ENCODE measurements at places on chromosomes 16 and 17.

- DNase-seq = no peak
Observed at GRCh38 chr16:59645194-59645593, 911.1 kb upstream of the GOT2 start.

DNA sequence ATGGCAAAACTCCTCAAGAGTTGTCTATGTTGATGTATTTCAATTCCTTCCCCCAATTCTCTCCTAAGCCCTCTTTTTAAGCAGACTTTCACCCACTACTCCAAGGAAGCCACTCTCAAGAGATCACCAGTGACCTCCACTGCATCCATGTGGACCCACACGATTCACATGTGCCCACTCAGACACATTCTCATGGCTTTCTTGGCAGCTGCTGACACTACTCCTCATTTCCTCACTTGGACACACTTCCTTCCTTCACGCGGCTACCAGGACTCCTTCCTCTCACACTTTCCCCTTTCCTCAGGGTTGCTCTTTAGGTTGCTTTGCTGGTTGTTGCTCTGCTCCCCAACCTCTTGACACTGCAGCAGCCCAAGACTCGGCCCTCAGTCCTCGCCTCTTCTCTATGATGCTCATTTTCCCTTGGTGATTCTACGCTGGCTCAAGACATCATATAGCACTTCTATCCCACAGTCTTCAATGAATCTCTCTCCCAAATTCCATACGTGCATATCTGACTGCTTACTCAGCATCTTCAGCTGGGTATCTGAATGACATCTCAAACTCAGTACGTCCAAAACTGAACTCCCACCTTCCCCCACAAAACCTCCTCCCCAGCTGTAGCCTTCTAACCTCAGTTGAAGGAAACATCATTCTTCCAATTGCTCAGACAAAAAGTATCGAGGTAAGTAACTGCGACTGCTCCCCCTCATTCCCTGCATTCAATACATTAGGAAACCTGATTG is 28.2 kb downstream of the HELZ start:
- DNase-seq = no peak

DNA sequence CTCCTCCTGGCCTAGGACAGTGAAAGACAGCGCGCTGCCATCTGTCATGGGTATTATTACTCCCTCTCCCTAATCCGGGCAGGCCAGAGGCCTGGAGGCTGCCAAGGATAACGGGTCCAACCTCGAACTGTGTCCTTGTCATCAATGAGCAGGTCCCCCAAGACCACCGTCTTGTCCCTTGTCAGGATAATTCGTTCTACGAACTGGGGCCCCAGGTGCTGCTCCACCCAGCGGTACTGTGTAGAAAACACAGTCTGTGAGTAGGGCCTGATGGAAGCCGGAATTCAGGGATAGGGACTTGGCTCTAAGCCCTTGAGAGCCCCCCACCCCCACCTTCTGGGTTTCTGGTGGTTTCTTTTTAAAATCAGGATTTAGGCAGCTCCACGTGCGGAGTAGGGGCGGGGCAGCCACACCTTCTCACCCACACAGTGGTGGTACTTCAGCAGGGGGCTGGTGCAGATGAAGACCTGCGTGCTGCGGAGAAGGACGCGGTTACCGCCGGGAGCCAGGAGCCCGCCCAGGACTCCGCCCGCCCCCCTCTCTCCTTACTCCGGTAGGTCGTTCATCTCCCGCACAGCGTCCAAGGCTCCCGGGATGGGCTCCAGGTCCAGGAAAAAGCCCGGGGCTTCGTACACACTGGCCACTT is 787 bp downstream of the NT5C start:
- peak; percentile 89 for DNase-seq

DNA sequence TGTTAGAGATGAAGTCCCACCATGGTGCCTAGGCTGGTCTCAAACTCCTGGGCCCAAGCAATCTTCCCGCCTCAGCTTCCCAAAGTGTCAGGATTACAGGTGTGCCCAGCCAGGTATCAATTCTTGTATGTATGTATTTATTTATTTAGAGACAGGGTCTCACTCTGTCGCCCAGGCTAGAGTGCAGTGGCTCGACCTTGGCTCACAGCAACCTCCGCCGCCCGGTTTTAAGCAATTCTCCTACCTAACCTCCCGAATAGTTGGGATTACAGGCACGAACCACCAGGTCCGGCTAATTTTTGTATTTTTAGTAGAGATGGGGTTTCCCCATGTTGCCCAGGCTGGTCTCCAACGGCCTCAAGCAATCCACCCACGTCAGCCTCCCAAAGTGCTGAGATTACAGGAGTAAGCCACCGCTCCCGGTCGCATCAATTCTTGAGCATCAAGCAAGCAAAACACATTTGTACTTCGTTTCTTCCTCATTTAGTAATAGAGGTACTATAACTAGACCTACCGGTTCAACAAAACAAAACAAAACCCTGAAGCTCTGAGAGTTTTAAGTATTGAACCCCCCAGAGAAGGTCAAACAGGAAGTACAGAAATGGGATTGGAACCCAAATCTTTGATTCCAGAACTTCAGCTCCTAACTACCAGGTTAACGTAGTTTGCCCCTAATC is 1.0 kb upstream of the ZNF500 start:
- peak; percentile 7 for DNase-seq

GRCh38 chr16:83968891-83969649 is 1.0 kb downstream of the NECAB2 start:
- DNase-seq = no peak

DNA sequence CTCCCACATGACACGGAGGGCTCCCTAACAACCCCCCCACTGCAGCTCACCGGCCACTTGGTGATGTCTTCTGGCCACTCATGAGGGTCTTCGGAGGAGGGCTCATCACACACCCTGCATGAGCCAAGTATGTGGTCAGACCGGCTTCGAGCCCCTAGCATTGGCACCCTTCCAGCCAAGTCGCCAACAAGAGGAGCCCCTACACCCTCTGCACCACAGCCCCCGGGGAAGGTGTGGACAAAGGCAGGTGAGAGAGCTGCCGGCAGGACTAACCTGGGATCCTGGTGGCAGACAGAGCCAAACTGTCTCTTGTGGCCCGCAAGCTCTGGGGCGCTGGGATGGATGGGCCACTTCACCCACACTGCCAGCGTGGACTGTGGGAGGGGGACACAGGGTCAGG is 6.5 kb downstream of the SNRNP25 start:
- no peak for DNase-seq

- DNase-seq = no peak
Observed at GRCh38 chr17:75701288-75701687, 20.0 kb upstream of the ITGB4 start.

DNA sequence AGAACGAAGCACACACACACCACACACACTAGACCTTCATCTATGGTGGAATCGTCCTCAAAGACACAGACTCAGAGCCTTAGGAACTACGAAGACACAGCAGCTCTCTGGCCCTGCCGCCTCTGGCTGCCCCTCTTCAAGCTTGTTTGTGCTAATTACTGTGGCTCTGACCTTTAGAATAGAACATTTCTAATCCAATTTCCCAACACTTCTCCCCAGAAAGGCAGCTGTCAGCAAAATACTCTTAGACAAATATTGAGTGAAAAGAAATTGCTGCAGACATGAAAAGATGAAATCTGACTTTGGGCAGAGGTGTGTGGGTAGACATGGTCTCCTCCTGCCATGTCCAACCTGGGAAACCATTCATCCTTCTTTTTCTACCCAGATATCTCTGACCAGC is 152.0 kb upstream of the DNAH9 start:
- no peak for DNase-seq

GRCh38 chr17:11980813-11981212 is 16.5 kb downstream of the ZNF18 start:
- no peak for DNase-seq

- no peak for DNase-seq
Observed at GRCh38 chr16:19289811-19290485, 4.4 kb downstream of the CLEC19A start.

DNA sequence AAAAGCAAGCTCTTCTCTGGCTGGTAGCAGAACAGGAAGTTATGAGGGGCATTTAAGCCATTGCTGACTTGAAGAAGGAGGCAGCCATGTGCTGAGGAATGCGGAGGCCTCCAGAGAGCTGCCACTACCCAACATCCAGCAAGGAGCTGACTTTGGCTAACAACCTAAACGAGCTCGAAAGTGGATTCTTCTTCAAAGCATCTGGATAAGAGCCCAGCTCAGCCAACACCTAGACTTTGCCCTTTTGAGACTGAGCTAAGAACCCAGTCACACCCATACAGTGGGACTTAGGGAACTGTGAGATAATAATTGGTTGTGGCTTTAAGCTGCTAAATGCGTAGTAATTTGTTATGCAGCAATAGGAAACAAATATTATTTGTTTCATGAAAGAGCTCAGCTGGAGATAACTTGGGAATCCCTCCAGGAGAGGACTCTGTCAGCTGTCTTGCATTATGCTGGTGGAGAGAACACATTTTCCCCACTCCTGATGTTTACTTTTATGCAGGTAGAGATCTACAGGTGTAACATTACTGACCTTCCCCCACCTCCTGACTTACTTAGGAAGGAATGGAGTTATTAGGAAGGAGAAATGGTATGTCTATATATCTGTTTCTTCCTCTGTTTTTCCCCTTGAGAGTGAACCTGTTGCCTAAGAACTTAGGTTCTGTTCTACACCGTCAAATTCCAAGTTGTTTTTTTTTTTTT is 52.7 kb upstream of the ZNF629 start:
- no peak for DNase-seq

- DNase-seq = no peak
Observed at GRCh38 chr16:86389566-86390328, 120.6 kb upstream of the FOXF1 start.

GRCh38 chr16:21167929-21168602 is 9.6 kb downstream of the LDAF1 start:
- DNase-seq = no peak

- no peak for DNase-seq
Observed at GRCh38 chr16:27829975-27830374, 233.5 kb downstream of the GSG1L start.

- DNase-seq = no peak
Observed at GRCh38 chr16:8565498-8565897, 24.8 kb downstream of the TMEM114 start.

GRCh38 chr17:4523946-4524345 is 25.3 kb downstream of the SPNS2 start:
- no peak for DNase-seq

DNA sequence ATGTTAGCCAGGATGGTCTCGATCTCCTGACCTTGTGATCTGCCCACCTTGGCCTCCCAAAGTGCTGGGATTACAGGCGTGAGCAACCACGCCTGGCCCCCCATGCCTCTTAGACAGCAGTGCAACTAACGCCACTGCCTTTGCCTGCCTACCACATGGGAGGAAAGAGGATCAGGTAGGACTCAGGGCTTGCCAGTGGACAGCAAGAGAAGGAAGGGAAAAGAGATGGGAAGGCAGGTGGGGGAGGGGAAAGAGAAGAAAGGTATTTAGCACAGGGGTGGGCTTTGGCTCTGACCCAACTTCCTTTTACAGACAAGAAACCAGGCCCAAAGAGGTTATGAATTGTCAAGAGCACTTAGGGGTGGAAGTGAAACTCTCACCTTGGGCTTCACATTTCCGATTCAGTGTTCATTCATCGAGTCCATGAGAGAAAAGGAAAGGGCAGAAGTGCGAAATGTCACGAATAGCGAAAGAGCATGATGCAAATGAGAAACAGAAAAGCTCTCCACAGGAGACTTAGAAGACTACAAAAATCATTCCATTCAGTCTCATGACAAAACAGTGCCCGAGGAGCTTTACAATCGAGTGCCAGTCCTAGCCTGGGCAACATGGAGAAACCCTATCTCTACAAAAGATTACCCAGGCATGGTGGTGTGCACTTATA is 36.4 kb downstream of the CDK5R1 start:
- DNase-seq = no peak

DNA sequence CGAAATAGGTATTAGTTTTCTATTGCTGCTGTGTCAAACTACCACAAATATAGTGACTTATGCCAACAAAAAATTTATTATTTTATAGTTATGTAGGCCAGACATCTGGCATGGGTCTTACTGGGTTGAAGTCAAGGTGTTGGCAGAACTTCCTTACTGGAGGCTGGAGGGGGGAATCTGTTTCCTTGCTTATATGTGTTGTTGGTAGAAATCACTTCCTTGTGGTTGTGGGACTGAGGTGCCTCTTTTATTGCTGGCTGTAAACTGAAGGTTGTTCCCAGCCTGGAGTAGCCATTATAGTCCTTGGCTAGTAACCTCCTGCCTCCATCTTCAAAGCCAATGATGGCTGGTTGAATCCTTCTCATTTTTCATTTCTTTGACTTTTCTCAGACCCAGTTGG is 439.8 kb upstream of the EEF2KMT start:
- no peak for DNase-seq

DNA sequence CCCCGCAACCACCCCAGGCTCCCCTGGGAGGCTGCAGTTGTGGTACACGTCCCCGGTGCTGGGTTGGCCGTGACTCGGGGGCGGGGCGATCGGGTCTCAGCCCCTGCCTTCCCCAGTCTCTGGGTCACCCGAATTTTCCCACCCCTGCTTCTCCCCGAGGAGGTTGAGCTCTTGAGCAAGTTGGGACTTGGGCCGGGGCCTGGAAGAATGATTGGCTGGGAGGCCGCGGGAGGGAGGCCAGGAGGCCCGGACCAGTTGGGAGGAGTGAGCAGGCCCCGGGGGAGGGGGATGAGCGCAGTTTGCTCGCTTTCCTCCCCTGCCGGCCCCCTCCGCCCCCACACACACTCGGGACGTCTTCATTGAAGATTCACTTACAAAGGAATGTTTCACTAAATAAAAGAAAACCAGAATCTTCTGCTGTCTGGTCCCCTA is 4.5 kb upstream of the HEXIM1 start:
- peak; percentile 70 for DNase-seq

- DNase-seq = peak; percentile 36
Observed at GRCh38 chr17:32341141-32341856, 674 bp downstream of the C17orf75 start.

DNA sequence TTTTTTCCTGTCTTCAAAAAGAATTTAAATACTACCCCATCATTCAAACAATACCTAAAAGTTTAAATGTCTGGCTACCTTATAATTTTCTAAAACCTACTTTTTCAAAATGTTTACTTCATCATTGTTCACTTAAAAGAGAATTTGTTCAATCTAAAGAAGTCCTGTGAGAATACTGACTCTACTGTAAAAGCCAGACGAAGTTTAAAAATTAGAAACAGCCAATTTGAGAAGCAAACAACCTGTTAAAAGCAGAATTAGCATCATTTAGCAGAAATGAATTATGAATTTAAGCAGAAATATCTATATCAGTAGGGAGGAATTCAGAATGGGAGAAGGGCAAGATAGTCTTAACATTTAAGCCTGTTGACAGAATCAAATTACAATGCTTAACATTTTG is 2.1 kb downstream of the SKA2 start:
- DNase-seq = peak; percentile 5

- no peak for DNase-seq
Observed at GRCh38 chr16:28280881-28281836, 11.2 kb upstream of the SBK1 start.

DNA sequence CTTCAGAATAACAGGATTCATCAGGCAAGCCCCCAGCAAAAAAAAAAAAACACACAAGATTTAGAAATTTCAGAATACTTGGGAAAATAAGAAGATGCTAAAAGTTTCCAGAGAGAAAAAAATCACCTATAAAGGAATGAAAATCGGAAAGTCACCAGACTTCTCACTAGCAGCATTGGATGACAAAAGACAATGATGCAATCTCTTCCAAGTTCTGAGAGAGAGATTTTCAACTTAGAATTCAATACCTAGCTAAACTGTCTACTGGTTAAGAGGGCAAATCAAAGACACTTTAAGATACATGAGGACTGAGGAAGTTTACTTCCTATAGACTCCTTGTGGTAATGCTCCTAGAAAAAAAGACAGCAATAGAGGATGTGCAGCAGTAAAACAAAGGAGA is 23.9 kb upstream of the TNS4 start:
- DNase-seq = no peak

Measured in G401 (cell line).